ENCODE measurements at places on chromosomes 5 and 9.

- DNase-seq, result peak; percentile 35
These were observed 312.9 kb downstream of the ADGRV1 start for GRCh38 chr5:90871391-90871991.

- DNase-seq, result no peak
These were observed 925 bp downstream of the ABHD17B start for GRCh38 chr9:71909887-71910649.

DNA sequence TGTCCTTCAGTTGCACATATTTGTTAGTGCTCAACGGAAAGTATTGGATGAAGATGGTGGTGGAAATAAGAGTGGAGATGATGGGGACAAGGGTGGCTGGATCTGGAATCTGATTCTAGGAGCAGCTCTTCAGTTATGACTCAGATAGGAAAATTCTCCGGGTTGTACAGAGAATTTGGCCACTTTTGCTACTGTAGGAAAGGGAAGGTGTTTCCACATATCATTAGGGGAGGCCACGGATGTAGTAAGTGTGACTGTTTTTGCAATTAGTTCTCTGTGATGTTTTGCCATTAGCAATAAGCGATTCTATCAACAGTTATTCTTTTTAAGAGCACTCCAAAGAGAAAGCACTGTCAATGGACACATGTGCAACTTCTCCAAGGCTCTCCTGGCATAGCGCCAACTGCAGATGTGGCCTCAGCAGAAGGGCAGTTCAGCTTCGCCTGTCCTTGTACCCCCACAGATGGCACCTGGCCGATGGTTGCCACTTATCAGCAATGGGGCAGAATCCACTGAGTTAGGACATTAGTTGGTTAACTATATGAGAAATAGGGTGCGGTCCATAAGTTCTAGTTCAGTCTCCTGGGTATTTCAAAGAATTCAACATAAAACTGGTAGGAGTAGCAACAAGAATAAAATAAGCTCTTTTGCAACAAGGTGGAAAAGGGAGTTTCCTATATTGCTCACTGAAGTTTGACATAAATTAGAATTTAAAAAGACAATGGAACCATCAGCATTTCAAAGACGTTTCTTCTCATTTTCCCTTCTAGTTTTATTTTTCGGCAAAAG lies 96.3 kb downstream of the ARSB start:
- no peak for DNase-seq

- no peak for DNase-seq
These were observed 310.9 kb downstream of the EFNA5 start for GRCh38 chr5:107359916-107360234.

DNA sequence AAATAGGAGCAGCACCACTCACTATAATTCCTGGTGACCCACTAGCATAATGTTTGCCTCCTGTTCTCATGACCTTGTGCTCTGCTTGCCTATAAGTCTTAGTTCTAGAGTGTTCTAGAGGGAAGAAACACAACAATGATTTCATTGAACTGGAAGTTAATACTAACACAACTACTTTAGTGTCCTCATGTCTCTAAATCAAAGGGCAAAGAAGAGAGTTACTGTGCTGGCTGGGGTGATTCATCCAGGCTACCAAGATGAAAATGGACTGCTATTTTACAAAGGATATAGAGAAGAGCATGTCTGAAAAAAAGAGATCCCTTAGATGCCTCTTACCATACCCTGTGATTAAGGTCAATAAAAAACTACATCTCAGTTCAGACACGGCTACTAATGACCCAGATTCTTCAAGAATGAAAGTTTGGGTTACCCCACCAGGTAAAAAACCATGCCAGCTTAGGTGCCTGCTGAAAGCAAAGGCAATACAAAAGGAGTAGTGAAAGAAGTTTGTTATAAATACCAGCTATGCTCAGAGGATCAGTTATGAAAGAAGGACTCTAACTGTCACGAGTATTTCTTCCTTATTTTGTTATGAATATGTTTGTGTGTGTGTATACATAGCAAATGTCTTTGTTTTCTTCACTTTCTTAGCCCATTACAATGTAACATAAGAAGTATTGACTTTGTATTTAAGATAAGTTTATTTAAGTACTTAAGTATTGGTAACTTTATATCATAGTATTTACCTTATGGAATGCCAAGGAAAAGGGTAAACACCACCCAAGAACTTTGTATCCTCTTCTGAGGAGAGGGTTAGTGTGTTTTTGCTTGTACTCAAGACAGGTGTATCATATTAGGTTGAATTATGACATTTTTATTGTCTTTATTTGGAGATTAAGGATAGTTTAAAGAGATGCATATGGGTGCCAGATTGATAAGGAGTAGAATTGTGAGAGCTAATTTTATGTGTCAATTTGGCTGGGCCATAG lies 314.1 kb upstream of the PTGER4 start:
- no peak for DNase-seq

DNA sequence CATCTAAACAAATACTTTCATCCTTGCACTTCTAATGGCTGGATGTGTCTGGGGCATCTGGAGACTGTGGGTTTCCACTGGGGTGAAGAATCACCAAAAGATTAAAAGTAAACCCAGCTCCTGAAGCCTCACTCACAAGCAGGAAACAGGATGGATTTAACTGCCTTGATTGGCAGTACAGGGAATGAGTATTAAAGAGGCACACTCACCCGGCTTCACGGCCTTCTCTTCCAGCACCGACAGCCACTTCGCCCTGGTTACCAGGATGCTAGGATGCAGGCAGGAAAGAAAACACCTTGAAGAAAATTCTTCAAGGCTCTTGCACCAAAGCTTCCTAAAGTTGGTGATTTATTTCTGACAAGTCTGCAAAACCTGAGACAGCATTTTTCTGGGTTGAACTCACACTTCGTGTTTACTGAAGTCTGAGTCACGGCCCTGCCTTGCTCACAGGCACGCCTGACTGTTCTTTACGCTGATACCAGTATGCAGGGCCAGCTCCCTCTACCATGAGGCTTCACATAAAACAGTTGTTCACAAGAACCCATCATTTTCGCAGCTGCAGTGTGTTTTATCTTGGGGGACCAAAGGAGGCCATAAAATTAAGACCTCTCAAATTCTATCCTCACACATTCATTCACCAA lies 56.5 kb upstream of the ZNF354A start:
- DNase-seq, result peak; percentile 96

DNA sequence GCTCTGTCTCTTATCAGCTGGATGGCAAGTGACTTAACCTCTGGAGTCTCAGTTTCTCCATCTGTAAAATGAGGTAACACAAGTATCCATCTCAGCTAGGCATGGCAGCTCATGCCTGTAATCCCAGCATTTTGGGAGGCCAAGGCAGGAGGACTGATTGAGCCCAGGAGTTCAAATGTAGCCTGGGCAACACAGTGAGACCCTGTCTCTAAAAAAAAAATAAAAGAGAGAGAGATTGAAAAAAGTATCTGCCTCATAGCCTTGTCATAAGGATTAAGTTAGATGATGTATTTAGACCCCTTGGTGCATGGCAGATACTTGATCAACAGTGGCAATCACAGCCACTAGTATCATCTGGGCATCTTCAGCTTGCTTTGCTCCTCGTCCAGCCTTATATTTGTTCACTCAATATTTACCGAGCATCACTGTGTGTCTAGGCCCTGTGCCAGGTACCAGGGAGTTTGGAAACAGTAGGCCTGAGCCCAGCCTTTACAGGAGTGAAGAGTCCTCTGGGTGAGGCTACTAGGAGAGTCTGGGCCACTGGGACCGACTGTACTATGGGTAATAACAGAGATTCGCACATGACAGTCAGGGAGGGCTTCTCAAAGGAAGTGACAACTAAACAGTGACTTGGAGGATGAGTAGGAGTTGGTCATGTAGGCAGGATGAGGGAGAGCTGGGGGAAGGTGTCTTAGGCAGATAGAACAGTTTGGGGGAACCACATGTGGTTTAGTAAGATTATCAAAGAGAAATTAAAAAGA lies 34.2 kb downstream of the CORO2A start:
- no peak for DNase-seq

DNA sequence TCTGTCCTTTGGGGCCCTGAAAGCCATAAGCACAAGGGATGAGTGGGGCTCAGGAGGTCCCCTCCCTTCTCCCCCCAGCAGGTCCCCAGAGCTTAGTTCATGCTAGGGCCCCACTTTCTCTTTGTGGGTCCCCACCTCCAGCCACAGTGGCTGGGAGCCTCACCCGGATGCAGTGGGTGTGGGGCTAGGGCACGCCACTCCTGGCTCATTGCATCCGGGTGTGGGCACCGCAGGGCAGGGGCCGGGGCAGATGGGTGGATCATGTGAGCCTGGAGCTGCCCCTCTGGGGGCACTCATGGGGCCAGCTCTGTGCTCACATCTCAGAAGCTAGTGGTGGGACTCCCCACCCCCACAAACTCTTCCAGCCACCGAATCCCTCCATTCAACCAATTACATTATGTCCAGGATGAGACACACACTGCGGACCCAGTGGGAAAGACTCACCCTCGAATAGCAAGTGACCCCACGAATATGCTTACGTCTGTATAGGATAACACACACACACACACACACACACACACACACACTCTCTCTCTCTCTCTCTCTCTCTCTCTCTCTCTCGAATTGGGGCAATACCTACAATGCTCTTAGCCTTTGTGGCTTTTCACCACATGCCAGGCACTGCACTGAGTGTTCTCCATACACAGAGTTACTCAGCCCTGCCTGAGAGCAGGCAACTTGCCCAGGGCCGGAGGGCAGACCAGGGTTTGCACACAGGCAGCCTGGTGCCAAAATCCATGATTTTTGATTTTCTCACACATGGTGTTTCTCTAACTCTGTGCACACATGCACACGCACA lies 16.8 kb upstream of the PHYKPL start:
- DNase-seq, result no peak

DNA sequence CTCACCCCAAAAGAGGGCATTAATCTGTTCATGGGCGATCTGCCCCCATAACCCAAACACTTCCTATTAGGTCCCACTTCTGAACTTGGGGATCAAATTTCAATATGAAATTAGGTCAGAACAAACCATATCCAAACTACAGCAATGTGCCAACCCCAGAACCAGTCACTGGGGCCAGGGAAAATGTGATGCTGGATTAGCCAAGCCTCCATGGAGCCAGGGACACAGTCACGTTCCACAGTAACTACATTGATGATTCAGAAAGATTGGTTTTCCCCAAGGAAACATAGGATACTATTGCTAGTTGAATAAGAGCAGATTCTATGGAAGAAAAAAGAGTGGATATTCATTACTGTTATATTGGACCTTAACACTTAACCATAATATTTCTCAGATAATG lies 84.2 kb downstream of the GIN1 start:
- DNase-seq, result no peak

DNA sequence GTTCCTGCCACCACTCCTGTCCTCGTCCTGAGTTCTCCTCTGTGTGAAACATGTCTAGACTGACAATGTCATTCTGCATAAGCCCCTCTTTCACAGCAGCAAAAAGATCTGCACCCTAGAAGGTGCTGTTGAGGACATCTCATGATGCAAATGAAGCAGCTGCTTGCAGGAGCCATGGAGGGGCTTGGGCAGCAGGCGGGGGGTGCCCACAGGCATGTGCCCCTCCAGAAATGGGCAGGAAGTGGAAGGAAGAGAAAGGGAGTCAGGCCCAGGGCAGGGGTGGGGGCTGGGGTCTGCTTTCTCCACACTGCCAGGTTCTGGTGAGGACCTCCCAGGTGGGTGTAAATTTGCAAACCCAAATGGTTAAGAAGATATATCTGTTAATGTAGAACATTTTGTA lies 54.5 kb upstream of the KCNMB1 start:
- DNase-seq, result no peak

GRCh38 chr9:84460695-84461094 lies 120.1 kb upstream of the SLC28A3 start:
- no peak for DNase-seq

DNA sequence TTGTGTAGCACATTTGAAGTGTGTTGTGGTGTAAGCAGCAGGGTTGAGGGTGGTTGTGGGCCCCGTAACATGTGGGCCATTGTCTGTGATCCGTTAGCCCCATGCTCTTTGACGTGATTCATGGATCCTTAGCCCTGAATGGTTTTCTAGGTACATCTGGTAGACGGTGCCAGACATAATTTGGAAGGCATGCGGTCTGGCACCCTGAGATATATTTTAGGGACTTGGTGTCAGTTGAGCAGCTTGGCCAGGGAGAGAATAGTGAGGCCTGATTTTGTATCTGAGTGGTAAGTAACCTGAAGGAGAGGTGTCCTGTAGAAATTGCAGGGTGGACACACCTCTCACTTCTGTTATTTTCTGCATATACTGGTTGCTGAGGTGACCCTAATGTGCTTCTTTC lies 10.9 kb downstream of the SH3GL2 start:
- DNase-seq, result no peak

DNA sequence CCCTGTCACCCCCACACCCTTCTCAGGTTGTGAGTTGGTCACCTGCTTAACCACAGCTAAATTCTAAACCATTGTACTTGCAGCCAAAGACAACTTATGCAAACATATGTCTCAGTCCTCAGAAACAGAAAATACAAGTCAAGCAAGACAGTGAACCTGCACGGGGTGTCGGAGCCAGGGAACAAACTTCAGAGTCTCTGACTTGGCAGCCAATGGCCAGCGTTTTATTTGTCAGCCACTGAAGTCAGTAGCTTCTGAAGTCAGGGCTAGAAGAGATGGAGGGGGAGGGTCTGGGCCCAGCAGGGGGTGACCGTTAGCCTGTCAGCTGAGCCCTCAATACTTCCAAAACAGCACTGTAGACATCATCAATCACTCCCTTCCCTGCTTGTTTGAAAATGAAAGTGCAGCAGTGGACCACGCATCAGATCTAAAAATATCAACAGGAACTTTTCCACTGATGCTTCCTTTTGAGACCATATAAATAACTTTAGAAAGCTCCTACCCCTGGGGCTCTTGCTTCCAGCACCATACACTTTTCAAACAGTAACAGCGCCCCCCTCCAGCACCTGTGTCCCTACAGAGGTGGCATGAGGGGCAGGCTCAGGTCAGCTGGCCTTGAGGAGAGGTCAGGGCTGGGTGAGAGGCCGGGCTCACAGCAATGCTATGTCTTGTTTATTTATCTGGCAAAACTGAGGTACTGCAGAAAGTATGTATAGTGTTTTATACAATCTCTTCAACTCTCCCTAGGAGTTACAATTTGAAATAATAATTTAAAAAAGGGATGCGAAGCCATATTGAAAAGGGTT lies 142.5 kb downstream of the ACER2 start:
- no peak for DNase-seq

All from trophoblast cell (in vitro differentiated cells and primary cell).